ENCODE measurements at places on chromosomes 11 and 22. TPM values are rescaled to one million over a fixed set of nuclear protein-coding genes. Genes with fewer than 3 reads are reported as not detected.

- DNase-seq, result no peak
Measured at GRCh38 chr11:7686761-7687160, 13.5 kb upstream of the CYB5R2 start.

DNA sequence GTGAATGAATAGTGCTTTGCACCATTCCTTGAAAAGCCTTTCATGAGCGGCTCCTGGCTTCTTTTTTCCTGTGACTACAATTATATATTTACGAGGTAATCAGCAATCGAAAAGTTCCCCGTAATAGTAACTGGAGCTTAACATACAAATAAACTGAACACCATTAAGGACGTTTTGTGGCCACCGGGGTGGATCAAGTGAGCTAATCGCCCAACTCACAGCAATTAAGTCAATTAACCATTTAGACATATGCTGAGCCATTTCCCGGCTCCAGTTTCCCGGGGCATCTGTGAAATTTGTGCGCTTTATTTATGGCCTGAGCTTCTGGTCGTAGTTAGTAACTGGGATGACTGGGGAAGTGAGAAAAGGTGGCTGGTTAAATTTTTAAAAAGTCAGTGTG, 465.2 kb downstream of the MIAT start:
- no peak for DNase-seq

The KRTAP5-7 gene
- 0.54 TPM for polyA plus RNA-seq

The OOSP4B gene
- not detected for polyA plus RNA-seq
